ENCODE measurements at places on chromosomes 12 and 14.

DNA sequence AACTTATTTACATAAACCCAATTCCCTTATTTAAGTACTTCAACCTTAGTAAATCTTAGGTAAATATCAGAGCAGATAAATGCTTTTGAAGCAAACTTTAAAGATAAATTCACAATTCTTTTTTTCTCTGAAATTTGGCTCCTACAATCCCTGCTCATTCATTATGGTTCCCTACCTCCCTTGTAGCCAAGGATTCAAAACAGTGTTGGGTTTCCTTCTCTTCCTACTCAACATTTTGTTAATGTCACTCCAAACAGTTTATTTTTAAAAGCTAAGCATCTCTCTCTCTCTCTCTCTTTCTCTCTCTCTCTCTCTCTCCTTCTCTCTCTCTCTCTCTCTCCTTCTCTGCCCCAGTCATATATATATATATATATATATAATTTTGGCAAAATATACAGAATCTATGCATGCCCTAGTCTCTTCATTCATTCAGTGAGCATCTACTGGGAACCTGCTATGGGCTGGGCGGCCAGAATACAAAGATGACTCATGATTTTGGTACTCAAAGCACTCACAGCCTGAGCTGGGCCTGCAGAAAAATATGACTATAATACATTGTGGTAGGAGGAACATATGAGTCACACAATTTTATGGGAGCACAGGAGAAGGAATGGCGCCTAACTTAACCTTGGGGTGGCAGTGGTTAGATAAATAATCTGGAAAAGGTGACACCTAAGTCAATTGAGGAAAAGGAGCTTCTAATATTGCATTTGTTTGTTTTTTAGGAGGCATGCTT is 123.7 kb upstream of the DHRS4 start:
- no peak for DNase-seq

DNA sequence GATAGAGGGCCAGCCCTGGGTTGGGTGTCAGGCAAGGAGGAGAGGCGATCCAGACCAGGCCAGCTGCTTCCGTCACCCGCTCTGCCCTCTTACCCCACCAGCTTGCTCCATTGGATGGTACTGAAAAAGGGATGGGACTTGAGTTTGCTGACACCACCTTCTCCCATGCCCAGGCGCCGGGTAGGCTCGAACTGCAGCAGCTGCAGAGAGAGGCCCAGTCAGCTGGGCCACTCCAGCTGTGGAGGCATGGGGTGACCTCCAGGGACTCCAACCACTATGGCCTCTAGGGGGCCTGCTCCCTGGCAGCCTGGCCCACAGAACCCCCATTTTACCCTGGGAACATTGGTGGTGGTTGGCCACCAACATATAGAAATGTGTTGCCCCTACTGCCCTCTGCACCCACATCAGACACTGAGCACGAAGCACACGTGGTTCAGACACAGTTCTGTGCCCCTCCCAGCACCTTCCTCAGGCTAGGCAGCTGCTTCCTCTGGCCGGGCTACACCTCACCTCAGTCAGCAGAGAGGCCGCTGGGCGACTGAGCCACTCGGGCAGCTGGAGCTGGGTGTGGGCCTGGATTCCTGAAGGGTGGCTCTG is 16.0 kb downstream of the RPS6KL1 start:
- peak; percentile 7 for DNase-seq

- no peak for DNase-seq
Observed at GRCh38 chr12:48967991-48968390, 3.5 kb downstream of the WNT10B start.

DNA sequence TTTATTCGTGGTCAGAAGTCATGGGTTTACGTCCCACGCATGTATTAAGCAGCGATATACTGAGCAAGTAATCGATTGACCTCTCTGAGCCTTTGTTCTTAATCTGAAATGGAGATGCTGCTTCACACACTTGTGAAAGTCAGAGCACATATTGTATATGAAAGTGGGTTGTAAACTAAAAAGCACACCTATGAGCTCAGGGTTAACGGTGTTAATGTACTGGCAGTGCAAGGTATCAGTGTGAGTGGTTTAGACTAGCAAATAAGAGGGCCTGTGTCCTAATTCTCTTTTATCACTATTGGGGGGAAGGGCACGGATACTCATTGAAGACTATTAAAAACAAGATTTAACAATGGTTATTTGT is 676 bp downstream of the MRPL42 start:
- DNase-seq: no peak

- DNase-seq: no peak
Observed at GRCh38 chr12:2457933-2458414, 336.8 kb upstream of the FKBP4 start.
